D341Med (cell line): ENCODE measurements at places on chromosomes 11 and 22.

- DNase-seq: peak; percentile 36
Measured at GRCh38 chr11:96306933-96307775, 35.8 kb downstream of the MAML2 start.

- DNase-seq: no peak
Measured at GRCh38 chr11:3087821-3088800, 30.9 kb upstream of the CARS1 start.

- no peak for DNase-seq
Measured at GRCh38 chr11:58844361-58845005, at the start of gene GLYATL2. GLYATL2 (minus strand) TSS chr11:58844704; CDS start chr11:58839612, 5,092 bp downstream.

DNA sequence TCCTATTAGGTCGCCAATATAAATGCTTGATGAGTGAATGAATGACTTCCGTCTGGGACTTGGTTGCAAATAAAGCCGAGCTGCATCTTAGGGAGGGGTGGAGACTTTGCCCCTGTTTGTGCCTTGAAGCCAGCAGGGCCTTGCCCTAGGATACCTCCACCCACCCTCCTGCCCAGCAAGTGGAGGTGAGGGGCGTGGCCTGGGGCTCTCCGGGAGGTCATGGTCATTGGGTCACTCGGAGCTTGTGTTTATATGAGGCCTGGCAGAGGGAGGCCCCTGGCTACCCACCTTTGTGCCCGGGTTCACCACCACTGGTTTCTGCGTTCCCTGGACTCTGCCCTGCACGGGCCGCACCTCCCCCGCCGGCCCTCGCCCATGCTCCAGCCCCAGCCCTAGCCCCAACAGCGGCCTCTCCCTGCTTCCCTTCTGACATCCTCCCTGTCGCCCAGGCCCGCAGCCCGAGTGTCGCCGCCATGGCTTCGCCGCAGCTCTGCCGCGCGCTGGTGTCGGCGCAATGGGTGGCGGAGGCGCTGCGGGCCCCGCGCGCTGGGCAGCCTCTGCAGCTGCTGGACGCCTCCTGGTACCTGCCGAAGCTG is 4.3 kb downstream of the MPST start:
- no peak for DNase-seq

DNA sequence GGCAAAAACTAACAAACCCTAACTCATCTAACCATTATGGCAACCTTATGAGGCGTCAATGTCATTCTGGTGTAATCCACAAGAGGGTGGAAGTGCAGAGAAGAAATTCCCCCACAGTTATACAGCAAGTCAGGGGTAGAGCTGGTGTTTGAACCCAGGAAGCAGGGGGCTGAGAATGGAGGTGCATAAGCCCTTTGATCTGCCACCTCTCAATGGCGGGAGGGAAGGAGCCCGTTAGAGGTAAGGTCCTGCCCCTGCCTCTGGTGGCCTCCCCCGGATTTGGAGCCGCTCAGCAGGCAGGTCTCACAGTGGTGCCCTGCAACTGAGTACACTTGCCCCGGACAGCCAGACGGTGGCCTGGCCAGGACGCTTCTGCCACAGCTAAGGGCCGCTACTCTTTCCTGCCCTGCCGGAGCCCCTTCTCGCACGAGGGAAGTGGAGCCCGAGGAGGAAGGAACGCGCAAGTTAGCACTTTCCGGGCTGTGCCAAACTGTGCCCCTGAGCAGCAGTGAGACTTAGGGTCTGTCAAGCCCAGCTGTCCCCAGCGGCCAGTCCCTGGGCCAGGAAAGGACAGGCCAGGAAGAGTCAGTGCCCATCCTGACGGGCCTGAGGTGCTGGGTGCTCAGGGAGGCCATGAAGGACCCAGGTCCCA is 1.1 kb downstream of the FXYD2 start:
- DNase-seq: no peak

DNA sequence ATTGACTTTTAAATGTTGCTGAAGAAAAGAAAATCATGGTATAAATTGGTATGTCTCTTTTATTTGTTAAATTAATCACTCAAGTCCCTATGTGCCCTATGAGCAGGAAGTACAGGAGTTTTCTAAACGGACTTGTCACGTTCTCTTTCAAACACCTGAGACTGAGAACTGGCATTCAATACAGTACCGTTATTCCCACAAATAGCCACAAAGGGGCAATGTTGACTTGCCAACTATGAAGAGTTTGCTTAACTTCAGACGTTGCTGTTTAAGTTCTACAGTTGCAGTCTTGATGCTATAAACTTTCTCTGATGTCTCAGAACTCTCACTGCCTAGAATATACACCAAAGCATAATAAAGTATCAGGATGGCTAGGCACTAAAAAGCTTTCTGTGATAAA is 7.6 kb downstream of the OR56A1 start:
- DNase-seq: no peak

DNA sequence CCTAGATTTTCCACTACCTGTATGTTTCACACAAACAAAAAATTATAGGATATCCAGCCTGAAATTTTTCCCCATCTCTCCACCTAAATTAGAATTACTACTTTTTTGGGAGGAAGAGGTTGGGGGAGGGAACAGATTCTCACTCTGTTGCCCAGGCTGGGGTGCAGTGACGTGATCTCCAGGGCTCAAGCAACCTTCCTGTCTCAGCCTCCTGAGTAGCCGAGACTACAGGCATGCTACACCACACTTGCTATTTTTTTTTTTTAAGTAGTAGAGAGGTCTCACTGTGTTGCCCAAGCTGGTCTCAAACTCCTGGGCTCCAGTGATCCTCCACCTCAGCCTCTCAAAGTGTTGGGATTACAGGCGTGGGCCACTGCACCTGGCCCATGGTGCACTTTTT is 9.5 kb downstream of the JAML start:
- DNase-seq: no peak

DNA sequence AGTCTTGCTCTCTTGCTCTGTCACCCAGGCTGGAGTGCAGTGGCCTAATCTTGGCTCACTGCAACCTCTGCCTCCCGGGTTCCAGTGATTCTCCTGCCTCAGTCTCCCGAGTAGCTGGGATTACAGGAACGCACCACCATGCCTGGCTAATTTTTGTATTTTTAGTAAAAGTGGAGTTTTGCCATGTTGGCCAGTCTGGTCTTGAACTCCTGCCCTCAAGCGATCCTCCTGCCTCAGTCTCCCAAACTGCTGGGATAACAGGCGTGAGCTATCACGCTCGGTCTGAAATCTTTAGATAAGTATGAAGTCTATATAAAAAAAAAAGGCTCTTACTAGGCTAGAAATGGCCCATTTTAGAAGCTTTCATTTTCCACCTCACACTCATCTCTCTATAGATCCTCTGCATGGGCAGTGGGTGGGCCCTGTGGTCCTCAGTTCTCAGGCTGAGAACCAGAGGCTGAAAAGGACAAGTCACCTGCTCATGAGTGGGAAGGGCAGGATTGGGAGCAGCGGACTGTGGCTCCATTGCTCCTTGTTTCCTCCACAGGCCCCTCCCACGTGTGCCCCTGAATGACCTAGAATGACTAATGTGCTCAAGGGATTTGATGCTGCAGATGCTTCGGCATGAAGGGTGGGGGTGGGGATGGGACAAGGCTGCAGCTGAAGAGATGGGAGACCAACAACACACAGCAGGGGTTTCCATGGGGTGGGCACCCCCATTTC is 19.8 kb upstream of the PRAME start:
- DNase-seq: no peak

DNA sequence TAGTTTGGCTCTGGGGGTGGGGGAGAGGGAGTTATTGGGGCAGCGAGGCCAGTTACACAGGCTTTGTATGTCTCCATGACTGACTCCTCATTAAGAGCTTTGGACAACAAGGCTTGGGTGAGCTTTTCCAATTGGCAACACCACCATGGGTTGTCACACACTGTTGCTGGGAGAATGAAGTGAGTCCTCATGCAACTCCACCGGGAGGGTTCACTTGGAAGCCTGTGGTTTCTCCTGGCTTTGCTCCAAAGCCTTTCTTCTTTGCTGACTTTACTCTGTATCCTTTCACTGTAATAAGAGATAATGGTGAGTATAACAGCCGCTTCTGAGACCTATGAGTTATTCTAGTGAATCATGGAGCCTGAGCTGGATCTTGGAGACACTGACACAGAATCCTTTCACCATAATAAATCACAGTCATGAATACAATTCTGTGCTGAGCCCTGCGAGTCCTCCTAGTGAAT is 24.9 kb downstream of the EIF3F start:
- no peak for DNase-seq

DNA sequence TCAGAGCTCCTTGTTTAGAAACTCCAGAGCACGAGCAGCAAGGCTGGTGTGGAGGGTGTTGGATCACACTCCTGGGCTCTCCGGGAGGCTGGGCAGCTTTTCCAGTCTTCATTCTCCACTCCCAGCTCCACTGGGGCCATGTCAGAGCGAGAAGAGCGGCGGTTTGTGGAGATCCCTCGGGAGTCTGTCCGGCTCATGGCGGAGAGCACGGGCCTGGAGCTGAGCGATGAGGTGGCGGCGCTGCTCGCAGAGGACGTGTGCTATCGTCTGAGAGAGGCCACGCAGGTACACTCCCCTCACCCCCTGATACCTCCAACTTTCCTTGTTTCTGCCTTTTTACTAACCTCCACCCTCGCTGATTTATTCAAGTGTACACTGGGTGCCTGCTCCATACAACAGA is 4.5 kb downstream of the TAF6L start:
- DNase-seq: no peak

- no peak for DNase-seq
Measured at GRCh38 chr11:61716478-61717285, 35.8 kb upstream of the MYRF start.

- no peak for DNase-seq
Measured at GRCh38 chr11:126415669-126416420, 60.4 kb downstream of the ST3GAL4 start.

DNA sequence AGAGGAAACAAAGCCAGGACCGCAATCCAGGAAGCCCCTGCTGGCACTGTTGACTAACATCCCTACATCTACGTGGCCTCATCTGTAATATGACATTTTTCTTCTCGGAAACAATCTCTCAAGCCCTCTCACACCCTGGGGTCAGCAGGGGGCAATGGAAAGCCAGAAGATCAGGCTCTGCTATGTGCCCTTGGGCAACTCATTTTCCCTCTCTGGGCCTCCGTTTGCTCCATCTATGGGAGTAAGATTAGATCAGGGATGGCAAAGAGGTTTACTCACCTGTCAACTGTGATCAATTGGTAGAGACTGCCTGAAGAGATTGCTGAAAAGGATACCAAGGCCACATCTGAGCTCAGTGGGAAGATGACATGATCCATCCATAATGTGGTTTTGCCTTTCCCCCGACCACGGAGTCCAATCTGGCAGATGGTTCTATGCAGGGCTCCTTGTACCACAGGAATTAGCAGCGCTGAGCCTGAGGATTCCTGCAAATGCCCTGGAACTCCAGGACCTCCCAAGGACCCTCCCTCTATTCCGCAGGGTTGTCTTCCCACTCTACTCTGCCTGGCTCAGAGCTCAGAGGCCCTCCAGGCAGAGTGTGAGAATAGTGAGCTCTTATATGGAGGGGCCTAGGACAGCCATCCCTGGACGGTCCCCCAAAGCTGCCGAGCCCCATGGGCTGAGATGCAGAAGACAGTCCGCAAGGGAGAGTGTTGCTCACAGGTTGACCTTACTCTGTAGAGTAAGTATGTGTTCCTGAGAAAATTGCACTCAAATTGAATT is 66.1 kb downstream of the CHST1 start:
- no peak for DNase-seq

- no peak for DNase-seq
Measured at GRCh38 chr11:86773513-86774252, 26.7 kb upstream of the PRSS23 start.

DNA sequence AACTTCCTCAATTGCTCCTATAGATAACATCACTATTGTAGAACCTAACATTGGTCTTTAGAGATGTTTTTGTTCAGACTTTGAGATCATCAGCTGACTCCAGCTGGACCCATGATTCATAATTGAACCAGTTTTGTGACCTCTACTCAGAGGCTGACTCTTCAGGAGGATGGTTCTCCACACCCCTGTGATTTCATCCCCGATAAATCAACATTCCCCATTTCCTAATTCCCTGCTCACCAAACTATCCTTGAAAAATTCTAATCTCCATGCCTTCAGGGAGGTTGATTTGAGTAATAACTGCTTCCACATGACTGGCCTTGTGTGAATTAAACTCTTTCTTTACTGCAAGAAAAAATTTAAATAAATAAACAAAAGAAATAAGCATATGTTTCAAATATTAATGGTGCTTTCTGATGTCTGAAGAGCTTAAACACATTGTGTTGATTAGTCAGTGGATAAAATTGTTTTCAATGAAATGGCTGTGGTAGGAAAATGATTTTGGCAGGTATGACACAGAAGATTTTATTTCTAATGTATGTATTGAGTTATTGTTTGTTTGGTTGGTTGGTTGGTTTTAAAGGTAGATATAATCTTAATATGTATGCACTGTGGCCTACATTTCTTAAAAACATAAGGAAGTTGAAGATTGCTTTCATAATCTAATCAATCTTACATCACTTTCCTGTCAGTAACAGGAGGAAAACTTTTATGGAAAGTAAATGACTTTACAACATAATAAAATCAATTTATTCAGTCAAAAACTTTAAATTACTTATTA is 427.9 kb upstream of the CCDC179 start:
- DNase-seq: no peak

DNA sequence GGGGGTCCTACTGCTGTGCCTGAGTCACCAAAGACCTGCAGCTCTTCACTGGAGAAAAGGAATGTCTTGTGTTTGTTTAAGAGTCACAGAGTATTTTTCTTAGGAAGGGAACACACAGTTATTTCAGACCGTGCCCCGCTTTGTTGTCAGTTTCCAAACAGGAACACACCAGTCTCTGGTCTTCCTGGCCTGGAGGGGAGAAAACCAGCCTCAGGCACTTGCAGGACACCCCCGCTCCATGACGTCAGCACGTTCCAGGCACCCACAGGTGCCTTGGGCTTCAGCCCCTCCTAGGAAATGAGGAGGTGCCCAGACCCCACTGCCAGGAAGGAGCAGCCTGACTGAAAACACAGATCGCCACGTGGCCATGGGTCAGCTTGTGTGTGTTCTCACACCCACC is 5.4 kb downstream of the DEAF1 start:
- no peak for DNase-seq

GRCh38 chr22:35686298-35686697 is 31.4 kb upstream of the APOL5 start:
- DNase-seq: no peak

DNA sequence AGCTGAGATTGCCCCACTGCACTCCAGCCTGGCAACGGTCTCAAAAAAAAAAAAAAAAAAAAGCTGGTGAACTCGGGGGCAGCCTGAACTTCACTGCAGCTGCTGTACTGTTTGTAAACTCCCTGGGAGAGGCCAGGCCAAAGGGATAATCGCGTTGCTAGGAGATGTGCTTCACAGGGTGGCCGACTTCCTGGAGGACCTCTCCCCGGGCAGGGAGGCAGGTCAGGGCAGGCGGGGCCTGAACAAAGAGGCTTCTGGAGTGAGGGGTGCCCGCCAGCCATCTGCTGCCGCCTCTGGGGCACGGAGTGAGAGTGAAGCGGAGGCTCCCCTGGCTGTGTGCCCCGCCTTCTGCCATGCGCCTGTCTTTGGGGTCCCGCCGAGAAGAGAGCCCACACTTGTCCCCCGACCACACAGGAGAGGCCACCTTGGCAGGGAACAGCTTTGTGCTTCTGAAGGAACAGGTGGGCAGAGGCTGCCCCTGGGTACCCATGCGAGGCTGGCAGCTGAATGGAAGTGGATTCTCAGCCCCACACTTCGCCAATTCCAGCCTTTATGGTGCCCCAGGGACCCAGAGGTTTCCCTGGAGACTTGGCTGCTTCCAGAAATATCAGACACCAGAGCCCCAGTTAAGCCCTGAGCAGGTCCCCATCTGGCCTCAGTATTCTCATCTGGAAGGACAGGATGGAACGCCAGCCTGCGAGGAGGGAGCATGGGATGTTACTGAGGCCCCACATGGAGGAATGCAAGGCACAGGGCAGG is 29.6 kb downstream of the TMEM184B start:
- DNase-seq: peak; percentile 89
